SW 1271 (cell line): ENCODE measurements at places on chromosomes 2 and 18.

DNA sequence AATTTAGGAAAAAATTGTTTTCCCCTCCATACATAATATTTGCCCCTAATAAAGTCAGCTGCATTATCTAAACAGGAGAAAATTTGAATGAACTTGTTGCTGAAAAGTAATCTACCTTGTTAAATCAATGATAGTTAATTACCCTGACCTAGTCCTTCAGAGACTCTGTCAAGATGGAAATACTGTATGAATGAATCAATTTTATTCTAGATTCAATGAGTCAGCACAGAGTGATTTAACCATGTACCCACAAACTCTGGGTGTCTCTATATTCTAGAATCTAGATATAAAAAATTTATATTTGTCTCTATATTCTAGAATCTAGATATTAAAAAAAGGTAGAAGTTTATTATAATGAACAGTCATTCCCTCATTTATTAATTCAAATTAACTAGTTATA lies 36.2 kb downstream of the NDUFAF7 start:
- DNase-seq, result no peak

DNA sequence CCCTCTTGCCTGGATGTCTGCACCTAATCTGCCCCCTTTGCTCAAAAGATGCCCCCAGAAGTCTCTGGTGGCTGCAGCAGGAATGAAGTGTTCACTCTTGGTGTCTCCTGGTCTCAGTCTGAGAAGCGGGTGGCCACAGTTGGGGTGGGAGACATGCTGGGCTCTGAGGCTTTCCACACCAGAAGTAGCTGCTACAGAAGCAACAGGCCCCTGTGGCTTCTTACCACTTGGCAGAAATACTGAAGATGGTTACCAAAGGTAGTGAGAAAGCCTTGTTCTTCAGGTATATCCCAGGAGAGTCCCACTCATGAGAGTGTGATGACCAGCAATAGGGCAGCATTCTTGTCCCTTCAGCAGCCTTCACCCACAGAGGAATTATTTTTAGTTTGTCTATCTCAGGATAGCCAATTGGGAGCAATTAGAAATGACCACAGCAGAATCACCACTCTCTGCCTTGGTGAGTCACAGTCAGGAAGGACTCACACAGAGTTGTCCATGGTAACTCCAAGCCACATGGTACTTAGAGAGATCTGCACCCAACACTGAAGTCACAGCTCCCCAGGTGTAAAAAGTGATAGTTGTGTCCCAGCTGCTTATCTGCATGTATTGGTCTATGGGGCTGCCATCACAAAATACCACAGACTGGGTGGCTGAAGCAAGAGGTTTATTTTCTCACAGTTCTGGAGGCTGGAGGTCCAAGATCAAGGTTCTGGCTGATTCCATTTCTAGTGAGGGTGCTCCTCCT lies 169.8 kb upstream of the ID2 start:
- no peak for DNase-seq

DNA sequence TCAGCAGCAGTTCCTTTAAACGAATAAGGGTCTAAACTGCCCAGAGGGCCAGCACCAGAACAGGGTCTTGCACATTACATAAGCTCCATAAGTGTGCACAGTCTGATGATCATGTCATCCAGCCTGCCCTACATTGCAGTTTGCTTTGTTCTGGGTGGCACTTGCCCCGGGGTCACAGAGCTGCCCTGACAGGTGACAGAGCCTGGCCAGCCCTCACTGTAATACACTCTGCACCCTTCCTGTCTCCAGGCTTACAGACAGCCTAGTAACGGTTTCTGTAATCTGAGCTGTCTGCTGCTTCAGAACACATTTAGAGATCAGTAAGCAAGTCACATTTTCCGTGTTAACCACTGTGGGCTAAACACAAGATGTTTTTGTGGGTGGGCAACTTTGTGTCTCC lies 213.3 kb downstream of the FAM210A start:
- DNase-seq, result no peak

DNA sequence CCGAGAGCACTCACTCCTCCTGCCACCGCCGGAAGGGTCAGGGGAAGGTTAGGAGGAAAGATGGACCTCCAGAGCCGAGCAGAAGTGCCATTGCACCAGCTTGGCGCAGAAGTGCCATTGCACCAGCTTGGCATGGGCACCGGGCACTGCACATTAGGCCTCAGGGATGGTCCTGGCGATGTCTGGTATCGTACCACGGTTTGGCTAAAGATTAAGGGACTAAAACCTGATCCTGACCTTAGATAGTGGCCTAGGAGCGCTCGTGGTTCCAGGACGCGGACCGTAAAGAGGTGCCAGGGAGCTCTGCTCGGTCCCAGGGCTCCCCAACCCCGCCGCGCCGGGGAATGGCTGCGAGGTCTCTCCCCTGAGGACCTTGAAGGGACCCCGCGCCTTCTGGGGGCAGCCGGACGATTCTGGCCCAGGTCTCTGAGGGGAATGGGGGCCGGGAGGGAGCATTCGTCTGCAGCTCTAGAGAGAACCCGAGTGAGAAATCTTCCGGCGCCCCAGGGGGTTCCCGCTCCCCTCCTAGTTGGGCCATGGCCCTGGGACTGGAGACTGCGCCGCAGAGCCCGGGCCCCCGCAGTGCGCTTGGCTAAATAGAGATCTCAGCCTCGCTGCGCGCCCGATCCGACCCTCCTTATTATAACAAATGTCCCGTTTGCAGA lies 1.8 kb downstream of the PAX8 start:
- no peak for DNase-seq

DNA sequence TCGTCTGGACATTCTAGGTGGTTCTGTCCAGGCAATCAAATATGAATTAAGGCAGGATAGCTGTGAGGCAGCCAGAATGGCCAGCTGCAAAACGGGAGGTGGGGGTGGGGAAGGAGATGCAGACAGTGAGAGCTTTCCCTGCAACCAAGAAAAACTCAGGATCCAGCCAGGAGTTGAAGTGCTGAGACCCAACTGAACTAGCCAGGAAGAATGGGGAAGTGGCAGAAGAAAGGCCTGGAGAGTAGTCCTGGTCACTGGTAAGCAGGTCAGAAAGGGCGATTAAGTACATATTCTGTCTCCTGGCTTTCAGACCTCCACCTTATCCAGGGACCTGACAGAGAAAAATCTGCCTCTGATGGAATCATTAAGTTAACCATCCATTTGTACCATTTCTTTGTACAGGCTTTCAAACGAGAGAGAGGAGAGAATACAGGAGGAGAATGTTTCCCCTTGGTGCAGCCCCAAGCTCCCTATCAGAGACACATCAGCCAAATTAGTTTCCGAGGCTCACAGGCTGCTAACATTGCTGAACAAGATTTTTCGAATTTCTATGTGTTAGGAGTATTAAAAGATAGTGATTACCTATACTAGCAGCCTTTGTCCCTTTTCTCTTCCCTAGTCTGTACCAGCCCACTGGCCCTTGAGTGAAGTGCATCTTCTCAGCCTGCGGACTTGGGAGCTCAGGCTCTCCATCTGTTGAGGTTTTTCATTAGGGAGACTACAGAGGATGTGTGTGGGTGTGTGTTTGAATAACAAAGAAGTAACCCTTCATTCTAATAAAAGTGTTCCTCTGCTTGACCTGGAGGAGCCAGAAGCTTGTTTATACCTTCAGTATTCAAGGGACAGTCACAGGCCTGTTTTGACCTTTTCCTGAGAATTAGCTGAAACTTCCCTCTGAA lies 12.5 kb upstream of the HOXD1 start:
- DNase-seq, result no peak

GRCh38 chr2:238180554-238180953 lies 21.8 kb downstream of the ERFE start:
- no peak for DNase-seq

DNA sequence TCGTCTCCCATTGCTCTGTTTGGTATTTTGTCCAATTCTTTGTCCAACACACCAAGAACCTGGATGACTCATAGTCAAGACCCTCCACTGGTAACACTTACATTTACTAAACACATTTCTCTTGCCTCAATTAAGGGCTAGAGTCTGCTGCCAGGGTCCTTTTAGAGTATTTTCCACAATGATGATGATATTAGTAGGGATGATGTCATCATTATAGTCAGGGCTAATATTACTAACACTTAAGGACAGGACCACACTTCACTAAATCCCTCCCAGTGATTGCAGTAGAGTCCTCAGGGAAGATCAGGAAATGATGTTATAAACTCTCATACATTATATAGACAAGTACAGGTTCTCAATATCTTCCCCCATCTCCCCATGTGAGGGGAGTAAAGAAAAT lies 13.6 kb upstream of the SS18 start:
- DNase-seq, result no peak

DNA sequence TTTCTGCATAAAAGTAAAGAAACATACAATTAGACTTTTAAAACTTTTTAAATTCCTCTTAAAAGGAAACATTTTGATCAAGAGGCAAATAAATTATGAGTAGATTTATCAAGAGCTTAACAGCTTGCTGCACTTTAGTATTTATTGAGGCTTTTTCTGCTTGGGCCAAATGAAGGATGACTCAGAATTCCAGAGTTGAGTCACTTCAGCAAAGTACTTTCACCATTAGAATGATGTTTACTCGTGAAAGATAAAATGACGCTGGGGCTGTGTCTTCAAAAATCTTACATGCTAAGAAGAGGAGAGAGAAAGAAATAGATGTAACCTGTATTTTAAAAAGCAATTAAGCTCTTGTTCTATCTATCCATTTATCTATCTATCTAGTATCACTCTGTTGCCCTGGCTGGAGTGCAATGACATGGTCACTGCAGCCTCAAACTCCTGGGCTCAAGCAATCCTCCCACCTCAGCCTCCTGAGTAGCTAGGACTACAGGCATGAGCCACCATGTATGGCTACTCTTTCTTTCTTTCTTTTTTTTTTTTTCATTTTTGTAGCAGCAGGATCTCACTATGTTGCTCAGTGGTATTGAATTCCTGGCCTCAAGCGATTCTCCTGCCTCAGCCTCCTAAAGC lies 75.3 kb upstream of the RIOK3 start:
- peak; percentile 61 for DNase-seq

GRCh38 chr2:19360266-19360965 lies 2.0 kb upstream of the OSR1 start:
- no peak for DNase-seq

DNA sequence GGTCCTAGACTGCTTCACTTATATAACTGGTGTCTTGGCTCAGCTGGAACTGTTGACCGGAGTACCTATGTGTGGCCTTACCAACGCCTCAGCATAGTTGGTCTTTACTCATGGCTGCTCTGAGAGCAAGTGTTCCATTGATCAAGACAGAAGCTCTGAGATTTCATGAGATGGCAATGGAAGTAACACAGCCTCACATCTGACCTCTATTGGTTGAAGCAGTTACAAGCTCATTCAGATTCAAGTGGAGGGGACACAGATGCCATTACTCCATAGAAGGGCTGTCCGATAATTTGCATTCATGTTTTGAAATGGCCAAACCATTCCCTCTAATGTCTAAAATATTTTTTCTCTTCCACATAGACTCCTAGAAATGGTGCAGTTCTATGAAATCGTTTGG lies 46.4 kb upstream of the STK39 start:
- DNase-seq, result no peak

DNA sequence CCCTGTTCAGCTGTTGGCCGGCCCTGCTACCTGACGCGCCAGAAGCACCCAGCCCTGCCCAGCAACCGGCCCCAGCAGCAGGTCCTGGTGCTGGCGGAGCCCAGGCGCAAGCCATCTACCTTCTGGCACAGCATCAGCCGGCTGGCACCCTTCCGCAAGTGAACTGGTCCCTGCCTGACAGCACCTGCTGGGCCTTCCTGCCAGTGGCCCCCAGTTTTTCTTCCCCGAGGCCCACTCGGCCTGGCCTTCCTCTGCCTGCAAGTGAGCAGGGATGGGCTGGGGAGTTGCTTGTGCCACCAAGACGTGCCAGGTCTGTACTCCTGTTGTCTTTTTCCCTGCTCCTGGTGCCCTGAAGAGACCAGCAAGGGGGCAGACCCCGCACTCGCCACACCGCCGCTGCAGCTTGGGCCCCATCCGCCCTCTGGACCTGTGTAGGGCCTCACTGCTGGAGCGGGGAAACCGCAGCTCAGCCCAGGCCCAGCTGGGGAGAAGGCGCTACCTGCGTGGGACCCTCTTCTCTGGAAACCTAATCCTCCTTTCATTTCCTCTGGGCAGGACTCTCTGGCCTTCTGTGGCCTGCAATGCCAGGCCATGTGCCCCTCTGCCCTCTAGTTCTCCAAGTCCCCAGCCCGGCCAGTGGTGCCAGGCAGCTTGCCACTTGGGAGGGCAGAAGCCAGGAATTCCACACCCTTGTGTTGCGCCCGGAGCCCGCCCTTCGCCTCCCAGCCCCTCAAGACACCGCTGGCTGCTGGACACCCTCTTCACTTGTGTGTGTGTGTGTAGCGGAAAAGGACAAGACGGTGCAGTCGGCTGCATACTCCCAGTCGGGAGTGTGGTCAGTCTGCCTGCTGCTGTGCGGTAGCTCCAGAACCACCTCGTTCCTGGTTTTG lies 47.0 kb downstream of the FAM168B start:
- no peak for DNase-seq

DNA sequence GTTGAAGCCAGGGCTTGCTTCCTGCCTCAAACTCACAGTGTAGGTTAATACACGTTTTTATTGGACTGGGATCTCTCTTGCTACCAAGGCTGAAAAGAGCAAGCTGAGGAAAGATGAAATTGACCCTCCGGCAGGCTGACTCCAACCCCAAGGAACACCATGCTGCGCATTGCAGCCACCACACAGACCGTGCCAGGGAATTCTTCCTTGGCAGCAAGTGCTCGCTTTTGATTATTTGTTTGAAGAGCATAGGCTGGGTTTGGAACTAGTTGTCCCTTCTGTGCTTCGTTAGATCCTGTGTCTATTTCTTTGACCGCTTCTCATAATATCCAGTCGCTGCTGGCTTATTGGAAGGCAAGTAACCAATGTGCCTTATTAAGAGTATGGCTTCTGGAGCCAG lies 34.4 kb upstream of the DARS1 start:
- DNase-seq, result no peak

GRCh38 chr18:10057401-10057893 lies 143.6 kb downstream of the VAPA start:
- no peak for DNase-seq

DNA sequence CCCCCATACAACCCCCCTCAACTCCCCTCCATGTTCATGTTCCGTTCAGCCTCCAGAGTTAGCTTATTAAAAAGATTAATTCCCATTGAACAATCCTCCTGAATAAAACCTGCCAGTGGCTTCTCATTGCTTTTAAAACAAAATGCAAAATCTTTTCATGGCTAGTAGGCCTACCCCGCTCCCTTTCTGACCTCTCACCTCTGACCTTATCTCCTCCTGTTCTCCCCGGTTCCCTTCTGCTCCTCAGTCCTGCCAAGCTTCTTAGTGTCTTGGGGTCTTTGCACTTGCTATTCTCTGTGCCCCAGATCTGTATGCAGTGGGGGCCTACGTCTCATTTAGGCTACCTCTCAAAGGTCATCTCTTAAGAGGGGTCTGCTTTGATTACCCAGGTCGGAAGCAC lies 64.3 kb downstream of the RHOB start:
- no peak for DNase-seq

DNA sequence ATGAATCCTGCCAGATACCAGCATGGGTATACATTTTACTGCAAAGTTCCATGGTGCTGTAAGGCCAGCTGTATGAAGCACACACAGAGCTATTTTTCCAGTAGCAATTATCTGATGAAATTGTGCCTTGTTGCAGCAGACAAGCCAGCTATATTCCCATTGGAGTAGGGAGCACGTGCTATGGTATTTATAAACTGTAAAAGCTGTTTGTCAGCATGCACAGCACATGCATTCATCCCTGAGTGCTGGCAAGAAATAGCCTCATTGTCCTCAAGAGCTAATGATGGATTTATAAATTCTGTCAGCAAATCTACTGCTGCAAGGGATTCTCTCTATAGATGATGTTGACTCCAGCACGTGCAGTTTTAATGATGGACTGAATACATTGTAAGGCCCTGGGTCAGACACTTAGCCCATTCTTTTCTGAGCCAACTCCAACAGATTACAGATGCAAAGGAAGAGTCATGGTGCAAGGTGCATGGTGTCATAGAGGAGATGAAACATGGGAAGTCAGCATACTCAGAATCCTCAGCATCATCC lies 61.7 kb downstream of the KCNS3 start:
- DNase-seq, result no peak
